NB4 (cell line): ENCODE measurements at places on chromosomes 12 and 14.

GRCh38 chr14:34160619-34161018, 209.7 kb upstream of the EGLN3 start:
- no peak for DNase-seq

- DNase-seq, result no peak
Measured at GRCh38 chr14:101058571-101058970, 155.0 kb upstream of the RTL1 start.

DNA sequence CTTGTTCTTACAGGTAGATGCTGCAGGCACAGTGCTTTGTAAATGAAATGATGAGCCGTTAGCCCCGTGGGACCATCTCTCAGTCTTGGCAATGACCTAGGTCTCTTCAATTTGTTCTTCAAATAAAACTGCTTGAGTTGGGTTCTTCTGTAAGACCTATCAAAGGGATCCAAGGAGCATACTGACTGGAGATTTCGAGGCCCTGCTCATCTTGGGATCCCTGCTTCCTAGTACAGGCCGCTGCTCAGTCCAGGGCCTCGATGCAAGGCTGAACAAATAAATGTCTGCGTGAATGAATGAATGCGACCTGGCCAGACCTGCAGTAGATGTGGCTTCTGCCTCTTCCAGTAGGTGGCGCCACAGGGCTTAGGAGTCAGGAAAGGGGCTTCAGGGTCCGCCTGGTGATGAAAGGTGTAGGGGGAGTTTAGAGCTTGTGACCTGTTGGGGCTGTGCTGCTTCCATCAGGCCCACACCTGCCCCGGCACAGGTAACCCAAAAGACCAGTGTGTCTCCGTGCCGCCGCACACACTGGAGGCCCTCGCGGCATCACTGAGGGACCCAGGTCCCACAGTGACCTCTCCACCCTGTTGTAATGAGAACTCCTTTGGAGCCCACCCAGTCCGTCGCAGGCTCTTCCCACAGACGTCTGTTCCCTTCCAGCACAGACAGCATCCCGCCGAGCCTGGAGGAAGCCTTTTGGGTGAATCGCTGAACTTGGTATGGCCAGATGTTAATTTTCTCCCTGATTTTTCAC, 4.4 kb downstream of the CACNA1C start:
- DNase-seq, result peak; percentile 77

DNA sequence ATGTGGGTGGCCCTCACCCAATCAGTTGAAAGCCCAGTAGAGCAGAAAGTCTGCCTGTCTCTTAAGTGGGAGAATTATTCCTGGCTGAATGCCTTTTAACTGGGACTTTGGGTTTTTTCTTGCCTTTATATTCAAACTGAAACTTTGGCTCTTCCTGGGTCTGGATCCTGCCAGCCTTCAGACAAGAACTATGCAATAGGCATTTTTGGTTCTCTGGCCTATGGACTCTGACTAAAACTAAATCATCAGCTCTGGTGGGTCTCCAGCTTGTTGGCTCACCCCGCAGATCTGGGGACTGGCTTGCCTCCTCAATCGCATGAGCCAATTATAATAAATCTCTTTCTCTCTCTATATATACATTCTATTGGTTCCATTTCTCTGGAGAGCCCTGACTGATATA, 173.0 kb upstream of the IGF1 start:
- no peak for DNase-seq
